Cardiac fibroblast (primary cell): ENCODE measurements at places on chromosomes 2 and 18.

GRCh38 chr18:23966909-23967308 is 47.6 kb upstream of the TTC39C start:
- no peak for DNase-seq

- DNase-seq, result peak; percentile 80
These were observed 1.2 kb upstream of the UGT1A5 start for GRCh38 chr2:233711312-233712008.

GRCh38 chr18:79898952-79899608 is 52.4 kb downstream of the SLC66A2 start:
- no peak for DNase-seq

DNA sequence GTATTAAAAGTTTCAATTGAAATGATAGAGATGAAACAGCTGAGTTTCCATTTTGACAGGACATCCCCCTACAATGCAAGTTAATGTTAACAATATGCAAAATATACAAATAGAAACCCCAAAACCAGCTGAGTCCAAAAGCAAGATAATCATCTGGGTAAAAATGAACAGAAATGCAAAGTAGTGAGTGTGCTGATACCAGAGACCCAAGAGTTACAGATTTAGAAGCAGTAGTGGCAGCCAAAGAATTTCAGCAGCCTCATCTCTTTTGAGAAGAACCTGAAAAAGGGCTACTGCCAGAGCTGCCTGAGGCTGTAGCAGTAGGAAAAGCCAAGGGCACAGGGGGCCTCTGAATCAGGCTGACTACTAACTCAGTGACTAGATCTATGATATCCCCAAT is 82.6 kb downstream of the THADA start:
- peak; percentile 15 for DNase-seq

- DNase-seq, result no peak
These were observed 7.6 kb downstream of the GPATCH11 start for GRCh38 chr2:37091873-37092272.
